ENCODE measurements at places on chromosomes 12 and 14.

- no peak for DNase-seq
These were observed 62.5 kb upstream of the SOX5 start for GRCh38 chr12:24011927-24012507.

DNA sequence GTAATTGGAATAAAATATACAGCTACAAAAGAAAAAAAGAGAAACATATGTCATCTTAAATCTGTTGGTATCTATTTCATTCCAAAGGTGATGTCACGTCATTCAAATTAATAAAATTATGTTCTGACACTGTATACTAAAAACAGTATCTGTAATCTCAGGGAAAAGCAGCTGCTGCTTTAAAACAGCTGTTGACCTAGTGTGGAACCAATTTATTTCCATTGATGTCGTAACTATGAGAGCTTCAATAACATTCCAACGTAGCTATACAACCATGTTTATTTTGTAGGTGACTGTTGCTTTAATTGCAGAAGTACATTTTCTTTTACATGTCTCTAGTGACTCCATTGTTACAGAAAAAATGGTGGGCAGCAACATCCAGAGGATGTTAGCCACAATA is 571.7 kb downstream of the RPS29 start:
- DNase-seq, result no peak

DNA sequence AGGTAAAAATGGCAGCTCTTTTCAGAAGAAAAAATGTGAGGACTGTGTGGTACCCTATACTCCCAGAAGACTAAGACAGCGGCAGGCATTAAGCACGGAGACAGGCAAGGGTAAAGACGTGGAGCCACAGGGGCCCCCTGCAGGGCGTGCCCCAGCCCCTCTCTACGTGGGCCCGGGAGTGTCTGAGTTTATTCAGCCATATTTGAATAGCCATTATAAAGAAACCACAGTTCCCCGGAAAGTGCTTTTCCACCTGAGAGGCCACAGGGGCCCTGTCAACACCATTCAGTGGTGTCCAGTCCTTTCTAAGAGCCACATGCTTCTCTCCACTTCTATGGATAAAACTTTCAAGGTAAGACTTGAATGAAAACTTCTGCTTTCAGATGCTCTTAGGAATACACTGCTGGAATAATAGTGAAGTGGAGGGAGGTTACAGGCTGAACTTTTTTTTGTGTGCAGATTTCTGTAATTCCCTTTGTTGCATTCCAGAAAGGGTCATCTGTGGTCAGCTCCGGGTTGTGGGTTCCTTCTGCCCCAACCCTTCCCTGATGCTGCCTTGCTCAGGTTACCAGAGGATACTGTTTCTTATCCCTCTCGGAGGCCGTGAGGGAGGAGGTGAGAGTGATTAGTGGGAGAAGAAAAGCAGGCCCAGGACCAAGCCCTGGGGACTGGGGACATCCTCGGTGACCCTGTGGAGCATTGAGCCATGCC is 58.4 kb downstream of the SLC25A47 start:
- no peak for DNase-seq

DNA sequence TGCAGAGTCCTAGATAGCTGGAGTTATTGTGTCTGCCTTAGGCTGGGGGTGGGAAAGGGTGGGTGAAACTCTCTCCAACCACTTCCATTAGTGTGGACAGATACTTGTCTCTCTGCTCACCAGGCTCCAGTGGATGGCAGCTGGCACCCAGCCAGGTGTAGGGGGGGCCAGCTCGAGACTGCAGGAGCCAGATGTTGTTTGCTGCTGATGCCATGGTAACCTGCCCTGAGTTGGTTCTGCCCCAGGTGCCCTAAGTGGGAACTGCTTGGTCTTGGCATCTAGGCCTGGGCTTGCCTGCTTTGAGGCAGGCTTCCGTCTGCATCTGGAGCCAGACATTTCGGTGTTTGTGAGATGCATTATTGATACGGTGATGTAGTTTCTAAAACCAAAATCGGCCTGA is 82.2 kb downstream of the ADCK1 start:
- no peak for DNase-seq

DNA sequence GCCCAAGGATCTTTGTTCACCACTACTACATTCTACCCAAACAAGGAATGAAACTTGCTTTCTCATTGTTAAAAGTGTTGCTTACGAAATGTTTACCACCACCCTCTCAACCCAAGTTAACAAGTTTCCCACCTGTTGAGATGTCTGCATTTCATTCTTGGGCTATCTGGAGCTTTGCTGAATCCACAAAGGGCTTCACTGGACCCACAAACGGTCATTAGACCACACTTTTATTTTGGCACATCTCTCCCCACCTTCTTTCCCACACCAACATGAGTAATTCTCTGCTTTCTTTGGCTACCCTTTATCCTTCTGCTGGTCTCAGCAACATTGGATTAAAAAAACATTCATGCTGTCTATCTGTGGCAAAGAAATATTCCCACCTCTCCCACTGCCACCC is 78.0 kb downstream of the TMEM260 start:
- no peak for DNase-seq

GRCh38 chr12:29733501-29733900 is 50.2 kb downstream of the TMTC1 start:
- no peak for DNase-seq

DNA sequence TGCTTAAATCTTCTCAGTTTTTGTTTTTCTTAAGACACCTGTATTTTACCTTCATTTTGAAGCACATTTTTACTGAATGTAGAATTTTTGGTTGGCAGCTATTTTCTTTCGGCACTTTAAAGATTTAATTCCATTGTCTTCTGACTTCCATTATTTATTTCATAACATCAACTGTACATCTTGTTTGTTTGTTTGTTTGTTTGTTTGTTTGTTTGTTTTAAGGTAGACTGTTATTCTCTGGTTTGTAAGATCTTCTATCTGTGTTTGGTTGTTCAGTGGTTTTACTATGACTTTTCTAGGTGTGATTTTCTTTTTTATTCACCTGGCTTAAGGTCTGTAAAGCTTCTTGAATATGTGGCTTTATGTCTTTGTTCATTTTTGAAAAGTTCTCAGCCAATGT is 61.9 kb downstream of the IFT81 start:
- DNase-seq, result no peak

GRCh38 chr14:76826122-76826521 is at the start of gene LRRC74A:
Gene LRRC74A, plus strand, starts transcription at chr14:76826408. Its CDS starts 290 bp downstream, at chr14:76826698.
- DNase-seq, result no peak

DNA sequence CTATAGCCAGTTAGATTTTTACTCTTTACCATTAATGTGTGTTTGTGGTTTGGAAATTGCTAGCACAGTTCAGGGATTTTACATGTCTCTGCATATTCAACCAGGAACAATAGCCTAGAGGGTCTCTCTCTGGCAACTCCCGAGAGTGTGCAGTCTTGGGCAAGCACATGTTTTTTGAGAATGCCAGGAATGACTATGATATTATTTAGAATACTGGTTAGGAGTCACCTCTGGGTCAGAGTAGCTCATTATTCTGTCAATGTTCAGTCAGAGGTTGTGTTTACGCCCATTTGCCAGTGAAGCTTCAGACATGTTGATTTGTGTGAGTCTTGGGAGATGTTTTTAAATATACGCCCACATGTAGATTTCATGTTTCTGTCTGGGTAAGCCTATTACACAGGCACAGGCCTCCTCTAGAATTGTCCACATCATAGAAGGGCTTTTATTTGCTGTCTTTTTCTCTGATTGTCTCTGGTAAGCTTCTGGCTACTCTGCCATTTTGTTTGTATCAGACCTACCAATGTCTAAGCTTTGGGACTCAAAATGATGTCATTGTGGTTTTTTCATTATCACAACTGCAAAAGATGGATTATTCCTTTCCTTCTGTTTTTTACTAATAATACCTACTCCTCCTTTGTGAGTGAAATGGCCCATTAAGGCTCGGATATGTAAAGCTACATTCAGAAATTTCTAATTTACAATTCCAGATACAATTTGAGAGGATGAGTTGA is 203.1 kb upstream of the PPFIA2 start:
- DNase-seq, result no peak

DNA sequence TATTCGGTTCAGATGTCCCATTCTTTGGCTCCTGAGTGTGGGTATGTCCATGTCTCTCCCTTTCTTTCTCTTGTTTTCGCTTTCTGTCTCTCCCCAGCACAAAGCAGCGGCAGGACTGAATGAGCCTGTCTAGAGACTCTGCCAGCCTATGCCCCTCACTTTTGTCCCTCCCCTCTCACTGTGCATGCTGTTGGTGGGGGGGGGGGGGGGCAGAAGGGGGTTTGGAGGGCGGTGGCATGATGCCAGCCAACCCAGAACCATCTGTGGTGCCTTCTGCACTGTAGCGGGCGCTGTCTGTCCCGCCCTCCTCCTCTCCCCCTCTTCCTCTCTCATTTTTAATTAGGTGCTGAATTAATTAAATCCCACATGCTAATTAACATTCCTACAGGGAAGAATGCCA is 17.7 kb downstream of the NGDN start:
- DNase-seq, result no peak

- DNase-seq, result no peak
These were observed 310.9 kb downstream of the ADGRD1 start for GRCh38 chr12:131264635-131265034.

- DNase-seq, result no peak
These were observed 753 bp upstream of the ATP5MC2 start for GRCh38 chr12:53676656-53677015.

GRCh38 chr14:77303417-77304156 is 17.1 kb downstream of the POMT2 start:
- DNase-seq, result peak; percentile 66

DNA sequence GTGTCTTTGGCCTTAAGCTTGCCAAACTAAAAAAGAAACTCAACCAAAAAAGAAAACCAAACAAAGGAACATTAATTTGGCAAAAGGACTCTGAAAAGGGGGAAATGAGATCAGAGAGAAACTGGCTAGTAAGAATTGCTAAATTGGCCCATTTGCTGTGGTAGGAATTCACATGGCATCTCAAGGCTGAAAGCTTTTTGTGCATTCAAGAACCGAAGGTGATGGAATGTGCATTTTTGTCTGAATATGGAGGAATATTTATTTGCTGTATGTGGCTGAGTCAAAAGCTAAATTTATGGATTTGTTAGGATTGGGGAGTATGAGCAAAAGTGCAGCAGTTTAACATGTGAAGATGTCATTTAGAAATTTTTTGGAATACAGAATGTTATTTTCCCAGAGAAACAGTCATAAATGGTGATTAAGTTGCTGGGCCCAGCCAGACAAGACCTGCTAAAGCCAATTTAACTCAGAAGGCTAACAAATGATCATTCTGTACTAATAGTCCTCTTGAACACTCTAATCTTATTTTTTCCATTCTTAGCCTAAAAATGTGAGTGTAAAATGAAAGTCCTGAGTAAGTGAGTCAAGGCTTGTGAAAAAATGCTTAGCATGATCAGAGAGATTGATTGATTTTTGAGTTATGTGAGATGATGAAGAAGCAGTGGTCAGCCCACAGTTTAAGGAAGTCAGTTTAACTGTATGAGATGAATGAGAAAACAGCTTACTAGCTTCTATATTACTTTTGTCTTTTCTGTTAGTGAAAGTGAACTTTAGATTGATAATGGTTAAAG is 94.1 kb downstream of the ANO6 start:
- DNase-seq, result no peak

Data from AG09319 (cell line).